ENCODE measurements at places on chromosomes 2 and 18.

GRCh38 chr2:21939967-21940366 lies 816.2 kb downstream of the TDRD15 start:
- DNase-seq = no peak

DNA sequence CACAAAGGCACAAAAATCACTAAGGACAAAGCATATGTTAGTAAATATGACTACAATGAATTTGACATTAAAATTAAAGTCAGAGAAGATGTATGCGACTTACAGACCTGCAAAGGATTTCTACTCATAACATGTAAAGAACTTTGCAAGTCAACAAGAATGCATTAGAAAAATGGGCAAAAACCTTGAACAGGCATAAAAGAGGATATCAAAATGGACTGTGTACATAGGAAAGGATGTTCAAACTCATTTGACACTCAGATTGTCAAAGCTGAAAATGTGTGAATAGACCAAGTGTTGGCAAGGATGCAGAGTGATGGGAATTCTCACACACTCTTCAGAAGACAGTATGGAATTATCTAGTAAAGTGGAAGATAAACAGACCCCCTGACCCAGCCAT lies 94.9 kb downstream of the MYOM1 start:
- DNase-seq = no peak

DNA sequence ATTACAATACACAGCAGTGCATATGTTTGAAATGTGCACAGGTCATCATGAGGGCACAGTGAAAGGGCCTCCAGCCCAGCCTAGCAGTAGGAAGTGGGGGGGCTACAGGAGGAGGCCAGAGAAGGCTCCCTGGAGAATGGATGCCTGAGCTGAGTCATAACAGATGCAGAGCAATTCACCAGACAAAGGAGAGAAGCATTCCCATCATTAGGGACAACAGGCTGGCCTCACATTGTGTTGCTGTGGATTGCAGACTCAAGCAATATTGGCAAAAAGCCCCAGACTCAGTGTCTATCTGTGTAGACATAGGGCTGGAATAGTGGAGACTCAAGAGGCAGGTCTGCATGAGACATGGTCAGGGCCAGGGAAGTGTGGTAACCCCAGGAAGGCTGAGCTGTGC lies 329.9 kb downstream of the DLGAP1 start:
- no peak for DNase-seq

GRCh38 chr2:157444641-157445040 lies 752 bp upstream of the CYTIP start:
- no peak for DNase-seq

Data from GM10248 (cell line).